ENCODE measurements at places on chromosomes 6 and 20.

DNA sequence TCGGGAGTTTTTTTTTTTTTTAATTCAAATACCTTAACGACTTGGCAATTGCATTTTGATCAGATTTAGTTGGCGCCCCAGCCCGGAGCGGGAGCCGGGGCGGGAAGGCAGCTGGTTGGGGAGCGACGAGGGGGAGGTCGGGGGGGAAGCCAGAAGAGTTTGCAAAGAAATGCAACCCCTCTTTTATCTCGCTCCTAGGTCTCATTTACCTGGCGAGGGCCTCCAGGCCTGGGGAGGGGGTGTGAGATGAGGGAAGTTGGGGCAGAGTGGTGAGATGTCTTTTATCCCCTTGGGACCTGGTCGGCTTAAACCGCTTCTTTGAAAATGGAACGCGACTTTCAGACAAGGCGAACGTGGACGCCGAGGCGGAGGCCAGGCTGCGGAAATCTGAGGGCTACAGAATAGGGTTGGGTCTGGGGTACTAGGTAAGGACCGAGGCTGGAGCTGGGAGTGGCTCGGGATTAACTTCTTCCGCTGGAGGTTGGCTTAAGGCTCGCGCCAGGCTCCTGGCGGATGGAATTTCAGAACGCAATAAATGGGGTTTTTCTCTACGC, 40.3 kb downstream of the NCR2 start:
- no peak for DNase-seq

GRCh38 chr6:113394216-113394615, 462.9 kb upstream of the MARCKS start:
- no peak for DNase-seq

DNA sequence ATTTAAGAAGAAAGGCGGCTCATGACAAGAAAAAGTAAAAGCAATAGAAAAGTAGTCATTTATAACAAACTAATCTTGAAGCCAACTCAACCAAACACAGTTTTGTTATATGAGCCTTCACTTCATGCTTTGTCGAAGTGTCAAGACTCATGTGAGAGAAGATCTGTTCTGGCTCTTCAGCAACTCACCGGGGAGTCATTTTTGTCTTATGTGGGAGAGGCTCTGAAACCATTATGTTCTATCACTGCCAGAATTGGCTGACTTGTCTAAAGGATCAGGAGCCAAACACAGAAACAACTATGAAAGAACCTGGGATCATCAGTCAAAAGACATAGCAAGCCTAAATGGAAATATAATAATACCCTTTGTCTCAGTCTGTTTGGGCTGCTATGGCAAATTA, 105.2 kb downstream of the CDK19 start:
- DNase-seq, result no peak

DNA sequence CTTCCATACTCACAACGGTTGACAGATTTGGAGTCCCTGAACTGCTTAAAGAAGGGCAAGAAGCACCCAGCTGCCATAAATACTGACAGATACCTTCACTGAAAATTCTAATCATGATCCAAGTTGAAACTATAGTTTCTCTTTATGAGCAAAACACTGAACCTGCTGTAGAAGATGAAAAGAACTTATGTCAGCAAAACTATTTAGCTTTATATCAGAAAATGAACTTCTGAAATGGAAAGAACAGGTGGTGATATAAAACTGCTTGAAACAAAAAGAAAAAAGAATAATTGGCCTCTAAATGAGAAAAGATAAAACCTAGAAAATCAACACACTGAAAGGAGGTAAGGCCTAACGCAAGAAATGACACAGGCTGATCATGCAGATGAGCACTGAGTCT, 72.4 kb downstream of the HACE1 start:
- no peak for DNase-seq

DNA sequence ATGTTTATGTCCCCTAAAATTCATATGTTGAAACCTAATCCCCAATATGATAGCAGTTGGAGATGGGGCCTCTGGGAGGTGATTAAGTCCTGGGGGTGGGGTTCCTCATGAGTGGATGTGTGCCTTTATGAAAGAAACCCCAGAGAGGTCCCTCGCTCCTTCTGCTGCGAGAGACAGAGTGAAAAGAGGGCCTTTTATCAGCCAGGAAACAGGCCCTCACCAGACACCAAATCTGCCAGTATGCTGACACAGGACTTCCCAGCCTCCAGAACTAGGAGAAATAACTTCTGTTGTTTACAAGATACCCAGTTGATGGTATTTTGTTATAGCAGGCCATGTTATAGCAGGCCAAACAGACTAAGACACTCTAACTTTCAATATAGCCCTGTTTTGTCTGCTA, 100.9 kb upstream of the NFATC2 start:
- DNase-seq, result no peak

DNA sequence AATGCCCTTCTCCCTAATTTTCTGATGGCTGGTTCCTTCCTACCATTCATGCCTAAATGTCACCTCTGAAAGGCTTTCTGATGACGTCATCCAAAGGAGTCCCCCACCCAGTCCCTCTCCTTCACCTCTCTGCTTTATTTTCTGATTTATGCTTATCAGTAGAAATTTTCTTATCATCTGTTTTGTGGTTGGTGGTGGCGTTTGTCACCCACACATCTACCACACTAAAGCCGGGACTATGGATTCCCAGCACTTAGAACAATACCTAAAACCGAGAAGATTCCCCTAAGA, 9.0 kb downstream of the CNKSR3 start:
- no peak for DNase-seq

DNA sequence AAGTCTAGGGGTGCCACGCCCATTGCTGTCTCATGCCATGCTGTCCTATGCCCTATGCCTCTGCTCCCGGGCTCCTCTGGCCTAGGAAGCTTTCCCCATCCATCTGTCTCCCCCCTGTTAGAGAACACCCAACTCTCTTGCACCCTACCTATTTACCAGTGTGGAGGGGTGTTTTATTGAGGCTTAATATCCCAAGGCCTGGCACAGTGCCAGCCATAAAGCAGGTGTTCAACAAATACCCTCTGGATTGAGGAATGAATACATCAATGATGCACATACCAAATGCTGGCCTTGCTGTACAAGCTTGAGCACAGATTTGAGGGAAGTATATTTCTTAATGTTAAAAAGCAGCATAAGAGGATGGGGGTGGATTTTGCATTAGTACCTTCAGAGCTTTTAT, 38.3 kb downstream of the METTL24 start:
- no peak for DNase-seq

DNA sequence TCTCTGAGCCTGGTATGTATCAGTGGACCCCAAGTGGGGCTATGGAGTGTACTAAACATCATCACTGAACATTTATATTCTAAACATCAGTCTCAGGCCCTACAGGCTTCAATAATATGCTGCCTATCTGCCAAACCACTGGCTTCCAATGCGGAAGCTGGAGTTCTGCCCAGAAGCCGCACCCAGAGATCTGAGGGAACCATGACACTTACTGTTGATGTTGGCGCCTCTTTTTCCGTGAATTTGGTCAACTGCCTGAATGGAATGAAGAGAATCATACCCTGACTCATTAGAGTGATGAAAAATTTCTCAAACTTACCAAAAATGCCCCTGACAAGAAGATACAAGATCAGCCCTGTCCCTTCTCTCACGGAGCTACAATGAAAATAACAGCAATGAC, 66.2 kb downstream of the SLC22A23 start:
- DNase-seq, result no peak

- DNase-seq, result no peak
Observed at GRCh38 chr6:33857932-33858475, 54.2 kb upstream of the MLN start.

DNA sequence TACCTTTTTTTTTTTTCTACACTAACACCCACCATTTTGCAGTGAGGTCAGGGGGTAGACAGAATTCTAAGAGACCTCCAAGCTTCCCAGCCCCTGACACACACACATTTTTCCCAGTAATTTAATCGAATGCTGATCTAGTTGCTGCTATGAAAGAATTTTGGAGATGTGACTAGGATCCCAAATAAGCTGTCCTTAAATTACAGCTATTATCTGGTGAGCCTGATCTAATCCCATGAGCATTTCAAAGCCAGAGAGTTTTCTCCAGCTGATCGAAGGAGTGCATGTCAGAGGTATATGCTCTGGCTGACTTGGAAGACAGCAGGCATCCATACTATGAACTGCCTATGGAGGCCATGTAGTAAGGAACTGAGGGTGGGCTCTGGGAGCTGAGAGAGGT, 503.8 kb upstream of the MARCKS start:
- no peak for DNase-seq

- no peak for DNase-seq
Observed at GRCh38 chr20:14214046-14214445, 123.4 kb downstream of the FLRT3 start.

- DNase-seq, result no peak
Observed at GRCh38 chr6:43913375-43914271, 143.6 kb downstream of the VEGFA start.

- DNase-seq, result peak; percentile 59
Observed at GRCh38 chr6:98835149-98836024, 1.0 kb downstream of the POU3F2 start.
